Ecto neural progenitor cell (in vitro differentiated cells): ENCODE measurements at places on chromosomes 16 and 17.

DNA sequence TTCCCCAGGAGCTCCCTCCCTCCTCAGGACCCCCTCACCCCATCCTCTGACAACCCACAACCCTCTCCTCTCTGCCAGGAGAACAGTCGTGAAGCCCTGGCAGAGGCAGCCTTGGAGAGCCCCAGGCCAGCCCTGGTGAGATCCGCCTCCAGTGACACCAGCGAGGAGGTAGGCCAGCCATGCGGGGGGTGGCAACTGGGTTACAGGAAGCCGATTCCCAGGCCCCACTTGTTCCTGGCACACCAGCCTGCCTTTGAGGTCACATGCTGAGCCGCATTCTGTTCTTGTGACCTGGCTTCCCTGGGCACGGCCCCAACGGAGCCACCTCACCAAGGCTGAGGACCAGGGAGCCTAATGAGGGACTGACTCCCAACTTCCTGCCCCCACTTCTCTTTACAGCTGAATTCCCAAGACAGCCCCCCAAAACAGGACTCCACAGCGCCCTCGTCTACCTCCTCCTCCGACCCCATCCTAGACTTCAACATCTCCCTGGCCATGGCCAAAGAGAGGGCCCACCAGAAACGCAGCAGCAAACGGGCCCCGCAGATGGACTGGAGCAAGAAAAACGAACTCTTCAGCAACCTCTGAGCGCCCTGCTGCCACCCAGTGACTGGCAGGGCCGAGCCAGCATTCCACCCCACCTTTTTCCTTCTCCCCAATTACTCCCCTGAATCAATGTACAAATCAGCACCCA is 7.9 kb downstream of the NAT9 start:
- no peak for DNase-seq

DNA sequence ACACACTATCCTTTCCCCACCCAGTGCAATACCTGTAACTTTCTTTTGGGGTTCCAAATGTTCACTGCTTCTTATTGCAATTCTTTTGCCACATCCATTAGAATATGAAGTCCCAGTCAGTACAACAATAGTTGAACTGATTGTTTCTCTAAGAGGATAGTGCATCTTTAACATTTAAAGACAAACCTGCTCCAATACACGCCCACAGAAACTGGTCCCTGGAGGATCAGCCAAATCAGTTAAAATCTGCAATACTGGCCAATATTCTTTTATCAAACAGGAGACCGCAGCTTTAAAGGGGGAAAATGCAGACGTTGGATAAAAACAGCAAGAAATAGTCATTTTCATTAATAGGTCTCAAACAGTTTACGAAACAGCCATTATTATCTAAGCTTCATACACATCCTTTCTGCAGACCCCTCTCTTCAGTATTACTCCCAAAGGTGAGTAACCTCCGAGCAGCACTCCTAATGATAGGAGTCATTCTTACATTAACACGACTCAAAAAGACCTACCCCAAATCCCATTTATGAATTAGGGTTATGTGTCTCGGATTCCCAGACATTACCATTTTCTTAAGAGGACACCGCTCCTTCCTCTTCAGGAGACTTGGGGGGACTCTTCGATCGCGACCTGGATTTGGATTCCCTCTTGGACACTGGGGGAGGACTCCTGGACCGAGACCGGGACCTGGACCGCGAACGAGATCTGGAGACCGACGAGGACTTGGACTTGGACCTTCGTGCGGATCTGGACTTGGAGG is 1.4 kb downstream of the SRSF2 start:
- no peak for DNase-seq

DNA sequence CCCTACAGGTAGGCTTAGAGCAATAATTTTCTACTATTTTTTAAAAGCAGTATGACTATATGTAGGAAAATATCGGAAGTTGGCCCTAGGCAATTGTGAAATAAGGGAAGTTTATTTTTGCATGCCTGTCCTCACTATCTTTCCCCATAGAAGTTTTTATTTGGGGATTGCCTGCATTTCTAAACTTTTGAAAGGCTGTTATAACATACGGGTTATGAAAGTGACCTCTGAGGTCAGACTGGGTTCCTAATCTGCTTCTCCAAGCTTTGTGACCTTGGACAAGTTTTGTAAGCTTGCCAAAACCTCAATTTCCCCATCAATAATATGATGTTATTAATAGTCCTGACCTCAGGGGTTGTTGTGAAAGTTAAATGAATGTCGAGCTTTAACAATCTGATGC is 67.1 kb downstream of the ARHGAP44 start:
- DNase-seq, result no peak

- no peak for DNase-seq
Observed at GRCh38 chr17:40707745-40708144, 4.2 kb upstream of the KRT24 start.
